H1 (cell line): ENCODE measurements at places on chromosomes 16 and 17.

DNA sequence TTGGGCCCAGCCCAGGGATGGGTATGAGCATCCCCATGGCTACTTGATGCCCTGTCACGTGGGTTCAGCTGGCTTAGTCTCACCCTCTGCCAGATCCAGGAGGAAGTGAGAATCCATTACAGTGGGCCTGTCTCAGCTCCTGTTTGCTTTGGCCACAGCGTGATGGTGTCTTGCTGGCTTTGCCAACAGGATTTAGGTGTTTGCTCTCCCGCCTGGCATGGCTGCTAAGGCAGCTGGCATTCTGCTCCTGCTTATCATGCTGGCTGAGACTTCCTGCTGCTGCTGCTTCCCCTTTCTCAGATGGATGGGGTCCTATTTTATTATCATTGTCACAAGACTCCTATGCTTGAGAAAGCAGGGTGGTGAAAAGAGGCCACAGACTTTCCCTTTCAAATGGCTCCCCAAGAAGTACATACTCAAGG, 28.3 kb upstream of the HOXB13 start:
- no peak overlapping the region for H3K4me3 ChIP-seq
- no peak overlapping the region for H3K27ac ChIP-seq
- peaks cover 88% of the 10 kb centered on the region for H3K27me3 ChIP-seq
- no peaks in the 10 kb centered on the region for H3K36me3 ChIP-seq
- H3K4me1 ChIP-seq, result peaks cover 2% of the 10 kb centered on the region
- no peak for DNase-seq

- H3K4me1 ChIP-seq, result peaks cover 5% of the 10 kb centered on the region; the same call in 1 of the 2 replicates
- peaks cover 20% of the 10 kb centered on the region for H3K27me3 ChIP-seq
- no peak overlapping the region for H3K27ac ChIP-seq
Measured at GRCh38 chr17:44914148-44914547, 1.2 kb downstream of the GFAP start.

- H3K36me3 ChIP-seq, result no peaks in the 10 kb centered on the region
- no peak for DNase-seq
- H3K27me3 ChIP-seq, result no peaks in the 10 kb centered on the region
- H3K4me3 ChIP-seq, result no peak overlapping the region
- H3K27ac ChIP-seq, result no peak overlapping the region
Measured at GRCh38 chr16:80751167-80751566, 53.2 kb downstream of the CDYL2 start.

- H3K27me3 ChIP-seq, result no peaks in the 10 kb centered on the region
- H3K36me3 ChIP-seq, result peaks cover 19% of the 10 kb centered on the region
- no peak overlapping the region for H3K4me3 ChIP-seq
- DNase-seq, result no peak
- peaks cover 4% of the 10 kb centered on the region; the same call in 1 of the 2 replicates for H3K4me1 ChIP-seq
Measured at GRCh38 chr17:40290629-40291280, 3.1 kb downstream of the CDC6 start.

- no peak overlapping the region for H3K4me3 ChIP-seq
- no peaks in the 10 kb centered on the region for H3K36me3 ChIP-seq
- no peak for DNase-seq
- H3K27ac ChIP-seq, result no peak overlapping the region
Measured at GRCh38 chr17:36813957-36814563, 123.2 kb upstream of the LHX1 start.

- H3K27me3 ChIP-seq, result no peaks in the 10 kb centered on the region
- peaks cover 7% of the 10 kb centered on the region for H3K4me1 ChIP-seq
- H3K4me3 ChIP-seq, result no peak overlapping the region
- no peaks in the 10 kb centered on the region for H3K36me3 ChIP-seq
- H3K27ac ChIP-seq, result no peak overlapping the region
Measured at GRCh38 chr17:45906927-45907622, 12.7 kb downstream of the MAPT start.

- H3K4me1 ChIP-seq, result no peaks in the 10 kb centered on the region
- H3K27me3 ChIP-seq, result no peaks in the 10 kb centered on the region
- no peak overlapping the region for H3K4me3 ChIP-seq
- H3K27ac ChIP-seq, result no peak overlapping the region
- H3K36me3 ChIP-seq, result no peaks in the 10 kb centered on the region; the same call in 1 of the 2 replicates
Measured at GRCh38 chr16:65065031-65065430, 56.8 kb downstream of the CDH11 start.
